Activated CD8-positive, alpha-beta memory T cell treated with anti-CD3 and anti-CD28 coated beads, Interleukin-2, amount 50 U/mL, for 4 hours (primary cell): ENCODE measurements at places on chromosomes 11 and 22.

DNA sequence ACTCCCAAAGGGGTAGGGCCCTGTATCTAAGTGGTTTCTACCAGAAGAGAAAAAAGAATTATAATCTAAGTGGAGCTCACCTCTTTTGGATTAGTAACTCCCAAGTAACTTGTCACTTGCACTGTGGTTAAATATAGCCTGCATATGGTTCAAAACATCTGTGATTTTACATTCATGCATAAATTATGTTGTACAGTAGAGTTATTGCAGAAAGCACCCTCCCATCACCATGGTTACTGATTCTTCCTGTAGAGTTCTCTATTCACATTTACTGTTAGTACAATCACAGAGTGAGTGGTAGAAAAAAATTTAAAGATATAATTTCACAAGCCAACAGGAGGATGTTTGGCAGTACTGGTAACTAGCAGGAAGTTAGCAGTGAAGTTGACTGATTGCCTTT lies 80.4 kb downstream of the LRRC4C start:
- DNase-seq, result no peak

- DNase-seq, result no peak
Measured at GRCh38 chr11:102868339-102868738, 6.4 kb downstream of the MMP12 start.

GRCh38 chr11:100681064-100681502 lies 6.0 kb upstream of the ARHGAP42 start:
- no peak for DNase-seq

- DNase-seq, result no peak
Measured at GRCh38 chr22:25765016-25765367, 23.0 kb downstream of the MYO18B start.

DNA sequence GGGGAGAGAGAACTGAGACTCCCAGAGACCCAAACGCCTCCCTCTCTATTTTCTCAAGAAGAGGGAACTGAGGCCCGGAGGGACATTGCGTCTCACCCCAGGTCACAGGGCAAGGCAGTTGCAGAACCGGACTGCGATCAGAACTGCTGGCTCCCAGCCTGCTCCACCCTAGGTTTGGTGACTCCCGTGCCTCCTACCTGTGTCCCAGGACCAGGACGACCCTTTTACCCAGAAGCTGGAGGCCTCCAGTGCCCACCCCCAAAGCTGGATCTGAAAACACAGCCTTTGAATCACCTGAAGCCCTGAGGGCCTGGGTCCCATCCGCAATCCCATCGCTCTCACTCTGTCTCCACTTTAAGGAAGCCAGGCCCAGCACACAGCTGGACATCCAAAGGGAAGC lies 1.4 kb downstream of the GSTT4 start:
- no peak for DNase-seq

DNA sequence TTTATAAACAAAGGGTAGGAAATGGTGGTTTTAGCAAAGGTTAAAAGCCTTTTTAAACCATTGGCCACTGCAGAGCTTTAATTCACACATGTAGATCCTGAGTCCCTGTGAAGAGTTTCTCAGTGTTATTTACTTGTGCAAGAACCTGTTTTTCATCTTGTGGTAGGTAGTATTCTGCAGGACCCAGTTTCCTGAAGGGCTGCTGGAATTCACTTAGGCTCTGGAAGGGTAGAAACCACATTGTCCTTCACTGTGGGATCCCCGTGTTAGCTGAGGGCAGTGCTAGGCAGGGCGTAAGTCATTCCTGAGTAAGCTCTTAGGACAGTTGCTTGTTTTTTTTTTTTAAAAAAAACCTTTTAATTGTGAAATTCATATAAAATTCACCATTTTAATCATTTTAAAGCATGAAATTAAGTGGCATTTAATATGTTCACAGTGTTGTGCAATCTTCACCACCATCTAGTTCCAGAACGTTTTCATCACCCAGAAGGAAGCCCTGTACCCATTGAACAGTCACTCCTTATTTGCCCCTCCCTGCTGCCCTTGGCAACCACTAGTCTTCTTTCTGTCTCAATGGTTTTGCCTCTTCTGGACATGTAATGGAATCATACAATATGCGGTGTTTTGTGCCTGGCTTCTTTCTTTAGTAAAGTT lies 77.7 kb downstream of the C22orf31 start:
- no peak for DNase-seq

- no peak for DNase-seq
Measured at GRCh38 chr11:102158164-102158735, 48.0 kb downstream of the YAP1 start.

- DNase-seq, result peak; percentile 65
Measured at GRCh38 chr11:66081505-66081904, 11.4 kb downstream of the PACS1 start.

- DNase-seq, result peak; percentile 48
Measured at GRCh38 chr22:35648066-35649025, at the start of gene APOL6. Gene APOL6 (plus strand): TSS chr22:35648446. CDS start chr22:35656426, 7,980 bp downstream.

DNA sequence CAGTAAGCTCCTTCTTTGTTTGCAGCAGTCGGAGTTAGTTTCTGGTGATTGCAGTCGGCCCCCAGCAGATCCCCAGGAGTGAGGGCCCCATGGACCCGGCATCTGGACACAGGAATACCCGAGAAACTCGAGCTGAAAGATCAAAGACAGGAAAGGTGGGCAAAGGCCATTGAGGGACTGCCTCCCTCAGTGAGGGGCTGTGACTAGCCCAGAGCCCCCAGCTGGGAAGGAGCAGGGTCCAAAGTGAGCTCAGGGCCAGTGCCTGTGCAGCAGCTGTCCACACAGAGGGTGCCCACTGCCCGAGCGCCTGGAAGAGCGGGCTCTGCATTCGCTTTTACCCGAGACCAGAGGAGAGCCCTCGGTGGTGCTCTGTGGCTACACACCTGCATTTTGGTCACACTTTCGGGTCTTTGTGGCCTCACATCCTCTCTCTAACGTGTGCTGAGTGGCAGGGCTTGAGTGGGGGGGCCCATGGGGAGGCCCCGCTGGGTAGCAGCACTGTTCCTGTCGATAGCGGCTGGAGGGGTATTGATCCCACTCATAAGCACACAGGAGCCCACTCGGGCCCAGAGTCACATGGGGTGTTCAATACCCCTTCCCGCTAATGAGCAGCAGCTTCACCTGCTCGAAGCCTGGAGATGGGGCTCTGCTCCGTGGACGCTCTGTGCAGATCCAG lies 532.9 kb downstream of the TBC1D22A start:
- no peak for DNase-seq

GRCh38 chr11:73295241-73295995 lies 12.7 kb upstream of the ARHGEF17 start:
- DNase-seq, result peak; percentile 73

GRCh38 chr11:71502871-71503435 lies 24.1 kb upstream of the KRTAP5-7 start:
- DNase-seq, result no peak

GRCh38 chr11:106668147-106668546 lies 350.1 kb downstream of the GUCY1A2 start:
- DNase-seq, result no peak

DNA sequence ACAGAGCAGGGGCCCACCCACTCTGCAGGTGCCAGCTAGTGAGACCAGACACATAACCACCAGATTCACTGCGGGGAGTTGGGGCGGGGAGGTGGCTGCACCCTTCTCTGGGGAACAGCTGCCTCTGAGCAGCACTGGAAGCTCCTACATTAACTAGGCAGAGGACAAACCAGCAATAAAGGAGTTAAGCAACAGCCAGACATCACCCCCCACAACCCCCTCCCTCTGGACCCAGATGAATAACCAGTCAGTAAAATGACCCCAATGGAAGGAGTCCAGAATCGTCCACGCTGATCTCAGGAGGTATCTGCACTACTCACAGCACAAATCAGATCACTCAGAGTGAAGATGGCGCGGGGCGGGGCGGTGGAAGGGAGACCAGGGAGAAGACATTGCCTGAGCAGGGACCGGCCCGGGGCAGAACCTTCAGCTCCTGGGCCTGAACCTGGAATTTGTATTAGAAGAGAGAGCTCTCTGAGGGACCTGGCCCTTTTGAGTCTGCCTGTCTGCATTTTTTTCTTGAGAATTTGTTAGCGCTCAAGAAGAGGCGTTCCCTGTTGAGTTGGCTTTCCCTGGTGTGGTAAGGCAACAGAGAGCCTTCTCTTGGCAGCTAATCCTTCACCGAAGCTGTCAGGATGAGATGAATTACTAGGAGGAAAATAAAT lies 125.5 kb upstream of the NCAM1 start:
- DNase-seq, result no peak

DNA sequence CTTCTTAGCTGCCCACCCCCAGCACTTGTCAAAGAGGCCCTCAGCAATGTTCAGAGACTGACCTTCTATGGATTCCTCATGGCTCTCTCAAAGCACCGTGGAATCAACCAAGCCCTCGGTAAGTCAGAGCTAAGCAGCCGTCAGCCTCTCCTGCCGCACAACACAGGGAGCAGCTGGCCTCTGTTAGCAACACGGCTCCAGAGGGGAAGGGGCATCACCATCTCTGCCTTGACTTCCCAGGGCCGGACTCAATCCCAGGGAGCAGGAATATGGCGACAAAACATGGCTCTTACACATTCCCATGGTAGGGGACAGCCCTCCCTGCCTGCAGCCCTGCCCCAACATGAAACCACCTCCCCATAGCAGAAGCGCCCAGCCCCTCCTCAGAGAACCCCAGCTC lies 18.9 kb downstream of the ARFGAP2 start:
- DNase-seq, result no peak

- no peak for DNase-seq
Measured at GRCh38 chr11:108927791-108928545, 263.1 kb downstream of the DDX10 start.

DNA sequence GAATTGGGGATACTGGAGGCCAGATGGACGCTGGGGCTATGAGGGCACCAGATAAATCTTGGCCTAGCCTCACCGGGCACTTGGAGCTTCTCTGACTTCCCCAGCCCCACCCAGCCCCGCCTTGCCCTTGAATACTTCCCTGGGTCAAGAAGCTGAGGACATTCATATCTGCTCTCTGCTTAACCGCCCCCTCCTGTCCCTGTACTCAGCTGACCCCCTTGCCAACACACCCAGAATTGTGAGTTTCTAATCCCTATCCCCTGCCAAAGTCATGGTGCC lies 22.0 kb downstream of the FADS3 start:
- DNase-seq, result no peak

- no peak for DNase-seq
Measured at GRCh38 chr11:68582416-68583040, 101.8 kb upstream of the GAL start.

- DNase-seq, result no peak
Measured at GRCh38 chr22:44347080-44347479, 34.3 kb upstream of the SHISAL1 start.

GRCh38 chr11:60739114-60739513 lies 14.6 kb downstream of the MS4A18 start:
- DNase-seq, result no peak

GRCh38 chr11:117859488-117860112 lies 16.9 kb downstream of the FXYD6 start:
- no peak for DNase-seq

DNA sequence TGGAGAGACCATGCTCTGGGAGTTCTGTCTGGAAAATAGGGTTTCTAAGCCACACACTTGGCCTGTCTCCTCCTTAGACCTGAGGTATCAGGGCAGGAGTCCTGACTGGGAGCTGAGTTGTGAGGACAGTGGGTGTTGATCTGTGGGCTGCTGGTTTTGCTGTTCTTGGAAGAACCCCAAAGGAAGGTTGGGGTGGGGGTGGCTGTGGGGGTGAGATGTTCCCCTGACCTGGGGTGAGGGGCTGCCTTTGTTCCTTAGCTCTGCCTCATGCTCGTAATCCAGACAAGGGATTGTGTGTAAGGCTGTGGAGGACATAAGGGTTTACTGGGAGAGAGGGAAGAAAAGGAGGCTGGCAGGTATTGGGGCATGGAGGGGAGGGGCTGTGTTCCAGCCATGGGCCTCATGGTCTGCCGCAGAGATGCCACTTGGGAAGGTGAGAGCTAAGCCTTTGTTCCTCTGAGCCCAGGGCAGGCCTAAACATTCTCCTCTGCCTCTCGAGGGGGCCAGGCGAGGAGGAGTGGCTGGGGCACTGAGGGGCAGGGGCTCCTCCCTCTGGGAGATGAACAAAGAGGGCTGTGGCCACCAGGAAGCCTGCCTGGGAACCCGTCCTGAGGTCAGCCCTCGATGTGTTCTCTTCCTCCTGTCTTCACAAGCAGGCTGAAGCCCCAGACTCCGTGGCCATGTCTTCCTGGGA lies 4.4 kb downstream of the OTOG start:
- no peak for DNase-seq

- no peak for DNase-seq
Measured at GRCh38 chr11:72716290-72716689, 35.9 kb downstream of the ARAP1 start.

GRCh38 chr11:34205326-34206035 lies 100.1 kb downstream of the NAT10 start:
- DNase-seq, result no peak

DNA sequence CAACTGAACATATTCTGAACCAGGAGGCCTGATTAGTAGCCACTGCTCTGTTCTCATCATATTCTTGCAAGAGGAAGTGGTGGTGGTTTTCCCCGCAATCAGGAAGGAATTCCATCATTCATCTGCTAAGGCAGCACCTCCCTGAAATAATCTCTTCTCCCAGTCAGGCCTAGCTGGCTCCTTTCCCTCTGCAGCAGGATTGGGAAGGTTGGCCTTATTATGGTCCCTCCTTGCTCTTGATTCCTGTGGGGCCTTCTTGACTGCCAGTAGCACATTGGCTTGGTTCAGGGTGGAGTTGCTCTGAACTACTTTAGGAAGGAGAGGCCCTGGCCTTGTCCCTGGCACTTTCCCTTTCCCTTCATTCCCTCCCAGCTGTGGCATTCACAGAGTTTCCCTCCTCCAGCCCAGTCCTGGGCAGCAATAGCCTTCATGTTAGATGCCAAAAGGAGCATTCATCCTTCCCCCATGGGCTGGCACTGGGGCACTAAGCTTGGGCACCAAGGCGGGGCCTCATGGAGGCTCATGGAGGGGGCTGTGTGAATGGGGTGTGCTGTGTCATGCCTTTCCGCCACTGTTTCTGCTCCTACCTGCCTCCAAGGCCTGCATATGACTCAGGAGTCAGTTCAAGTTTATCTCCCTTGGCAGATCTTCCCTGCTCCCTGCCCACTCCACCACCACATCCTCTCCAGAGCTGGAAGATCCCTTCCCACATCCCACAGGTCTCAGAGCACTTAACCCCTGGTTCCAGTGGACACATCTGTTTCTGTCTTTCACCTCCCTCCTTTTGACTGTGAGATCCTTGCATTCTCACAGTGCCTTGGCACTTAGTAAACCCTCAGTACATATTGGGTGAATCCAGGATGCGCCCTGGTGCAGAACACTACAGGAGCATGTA lies 27.6 kb upstream of the CD44 start:
- DNase-seq, result no peak

- DNase-seq, result no peak
Measured at GRCh38 chr11:117437041-117437790, 109.6 kb downstream of the CEP164 start.

- DNase-seq, result no peak
Measured at GRCh38 chr11:1343391-1344055, 34.1 kb upstream of the TOLLIP start.

- DNase-seq, result no peak
Measured at GRCh38 chr11:78256962-78257361, 68.2 kb downstream of the USP35 start.

DNA sequence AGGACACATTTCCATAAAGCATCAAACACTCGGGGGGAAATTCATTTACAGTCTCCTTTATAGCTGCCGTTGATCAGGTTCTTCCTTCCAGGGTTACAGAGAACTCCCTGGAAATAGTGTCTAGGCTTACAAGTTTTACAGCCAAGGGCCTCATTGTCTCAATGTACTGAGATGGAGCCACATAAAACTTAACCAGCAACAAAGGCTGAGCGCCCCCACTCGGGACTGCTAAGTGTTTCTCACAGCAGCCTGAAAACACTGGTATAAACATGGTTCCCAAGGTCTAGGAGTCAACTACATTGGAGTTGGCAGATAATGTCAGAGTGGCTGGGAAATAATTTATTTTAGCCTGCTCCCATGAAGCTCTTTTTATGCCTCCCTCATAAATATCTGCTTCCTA lies 686.2 kb downstream of the OPCML start:
- DNase-seq, result no peak
